Activated CD4-positive, CD25-positive, alpha-beta regulatory T cell treated with anti-CD3 and anti-CD28 coated beads, Interleukin-2, amount 50 U/mL, for 72 hours (primary cell): ENCODE measurements at places on chromosomes 3 and 15.

- no peak for DNase-seq
Observed at GRCh38 chr15:39890621-39891020, 29.4 kb downstream of the GPR176 start.

DNA sequence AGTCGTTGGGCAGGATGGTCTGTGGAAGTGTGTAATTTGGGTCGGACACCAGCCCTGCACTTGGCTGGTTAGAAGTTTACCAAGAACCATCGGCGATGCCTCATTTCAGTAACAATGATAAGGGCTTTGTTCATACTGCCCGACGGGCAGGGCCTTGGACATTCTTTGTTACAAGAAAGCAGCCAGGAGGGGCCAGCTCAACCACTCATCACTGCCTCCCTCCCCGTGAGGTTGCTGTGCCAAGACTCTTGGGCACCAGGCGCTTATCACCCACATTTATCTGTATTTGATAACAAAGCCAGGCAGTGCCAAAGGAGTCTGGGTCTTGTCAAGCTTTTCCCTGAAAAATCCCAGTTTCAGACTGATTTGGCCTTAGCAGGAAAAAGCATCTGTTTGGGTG lies 235.0 kb downstream of the ADAMTS17 start:
- no peak for DNase-seq

DNA sequence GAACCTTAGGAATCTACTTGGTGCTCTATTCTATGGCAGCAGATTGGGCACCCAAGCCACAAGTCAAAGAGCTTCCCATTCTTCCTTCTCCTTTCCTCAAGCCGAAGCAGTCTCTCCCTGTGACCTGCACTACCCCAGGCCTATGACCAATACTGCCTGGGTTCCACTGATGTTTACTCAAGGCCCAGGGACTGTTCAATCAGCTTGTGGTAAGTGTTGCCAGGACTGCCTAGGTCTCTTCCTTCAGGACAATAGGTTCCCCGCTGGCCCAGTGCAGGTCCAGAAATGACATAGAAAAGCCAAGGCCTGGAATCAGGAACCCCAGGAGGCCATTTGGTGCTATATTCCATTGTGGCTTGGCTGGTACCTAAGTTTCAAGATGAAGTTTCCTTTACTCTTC lies 397.9 kb downstream of the ZIC4 start:
- DNase-seq = no peak

GRCh38 chr3:174651951-174652350 lies 207.2 kb upstream of the NAALADL2 start:
- no peak for DNase-seq

DNA sequence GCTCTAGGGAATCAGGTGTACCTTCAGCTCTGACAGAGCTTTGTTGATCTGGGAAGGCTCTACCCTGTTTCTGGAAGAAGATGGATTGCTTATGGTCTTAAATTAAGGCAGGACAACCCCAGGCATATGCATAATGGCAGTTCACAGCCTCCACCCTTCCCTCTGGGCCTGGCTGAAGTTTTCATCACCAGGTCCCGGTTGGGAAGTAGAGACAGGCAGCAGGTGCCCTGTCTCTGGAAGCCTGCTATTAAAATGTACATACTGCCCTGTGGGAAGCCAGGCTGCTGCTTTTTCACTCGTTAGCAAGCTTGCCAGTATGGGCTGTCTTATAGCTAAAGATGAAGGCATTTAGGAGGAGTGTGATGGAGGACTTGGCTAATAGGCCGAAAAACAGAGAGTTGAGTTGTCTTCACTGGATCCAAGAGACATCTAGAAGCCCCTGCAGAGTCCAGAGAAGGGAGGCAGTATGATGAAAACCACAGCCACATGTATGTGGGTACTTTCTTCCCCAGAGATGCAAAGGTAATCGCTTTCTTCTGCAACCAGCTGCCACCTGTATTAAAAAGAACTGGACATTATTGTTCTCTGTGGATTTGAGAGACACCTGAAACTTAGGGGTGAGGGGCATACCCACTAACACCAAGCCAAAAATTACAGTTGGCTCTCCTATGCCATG lies 34.4 kb downstream of the ABHD2 start:
- no peak for DNase-seq

DNA sequence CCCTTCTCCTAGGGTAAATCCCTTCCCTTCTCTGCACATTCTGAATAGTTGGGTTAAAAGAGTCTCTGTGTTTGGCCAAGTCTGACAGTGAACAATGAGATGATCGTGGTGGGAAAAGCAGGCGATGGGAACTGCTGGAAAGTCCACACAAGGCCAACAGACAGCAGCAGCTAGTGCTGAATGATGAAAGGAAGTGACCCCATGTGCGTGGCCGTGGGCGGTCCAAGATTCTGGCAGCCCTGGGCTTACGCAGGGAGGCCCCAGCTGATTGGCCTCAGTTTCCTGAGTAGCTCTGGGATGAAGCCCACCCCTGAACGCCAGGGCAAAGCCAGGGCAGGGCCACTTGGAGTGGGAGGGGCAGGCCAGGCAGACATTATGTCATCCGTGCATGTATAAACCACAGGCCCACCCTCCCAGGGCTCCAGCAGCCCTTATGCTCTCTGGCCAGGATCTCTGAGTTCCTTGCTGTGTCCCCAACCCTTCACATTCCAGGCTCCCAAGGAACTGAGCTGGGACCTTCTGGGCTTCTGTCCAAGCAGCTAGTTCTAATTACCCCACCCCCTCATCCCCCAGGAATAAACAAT lies 57.8 kb downstream of the CDC25A start:
- no peak for DNase-seq

DNA sequence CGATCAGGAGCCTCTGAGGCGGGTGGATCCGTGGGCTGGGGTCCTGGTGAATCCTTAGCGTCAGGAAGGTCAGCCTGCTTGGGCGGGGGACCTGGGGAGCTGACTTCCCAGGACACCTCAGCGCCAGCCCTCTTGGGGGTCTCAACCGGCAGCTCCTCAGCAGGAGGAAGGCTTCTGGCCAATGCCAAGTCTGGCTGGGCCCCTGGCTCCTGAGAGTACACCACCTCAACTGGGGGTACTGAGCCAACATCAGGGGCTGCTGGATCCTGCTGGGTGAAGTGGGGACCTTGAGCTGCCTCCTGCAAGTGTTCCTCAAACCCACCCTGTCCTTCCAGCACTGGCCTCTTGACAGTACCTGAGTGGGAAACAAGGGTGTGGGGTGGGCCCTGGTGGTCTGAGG lies 3.1 kb downstream of the PRRT3 start:
- DNase-seq = no peak

- DNase-seq = no peak
Observed at GRCh38 chr15:92886042-92886537, 14.0 kb upstream of the CHD2 start.

DNA sequence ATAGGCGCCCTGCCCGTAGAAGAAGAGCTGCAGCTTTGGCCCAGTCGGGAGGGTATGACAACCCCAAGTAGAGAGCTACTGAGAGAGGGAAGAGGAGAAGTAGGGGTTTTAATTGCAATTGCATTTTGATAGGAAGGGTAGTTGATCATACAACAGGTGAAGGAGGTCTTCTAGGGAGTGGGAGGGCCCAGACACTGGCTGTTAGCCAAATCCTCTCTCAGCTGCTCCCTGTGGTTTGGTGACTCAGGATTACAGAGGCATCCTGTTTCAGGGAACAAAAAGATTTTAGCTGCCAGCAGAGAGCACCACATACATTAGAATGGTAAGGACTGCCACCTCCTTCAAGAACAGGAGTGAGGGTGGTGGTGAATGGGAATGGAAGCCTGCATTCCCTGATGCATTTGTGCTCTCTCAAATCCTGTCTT lies 408.9 kb upstream of the THBS1 start:
- DNase-seq = no peak

- DNase-seq = no peak
Observed at GRCh38 chr3:40765884-40766283, 241.1 kb downstream of the ZNF621 start.

DNA sequence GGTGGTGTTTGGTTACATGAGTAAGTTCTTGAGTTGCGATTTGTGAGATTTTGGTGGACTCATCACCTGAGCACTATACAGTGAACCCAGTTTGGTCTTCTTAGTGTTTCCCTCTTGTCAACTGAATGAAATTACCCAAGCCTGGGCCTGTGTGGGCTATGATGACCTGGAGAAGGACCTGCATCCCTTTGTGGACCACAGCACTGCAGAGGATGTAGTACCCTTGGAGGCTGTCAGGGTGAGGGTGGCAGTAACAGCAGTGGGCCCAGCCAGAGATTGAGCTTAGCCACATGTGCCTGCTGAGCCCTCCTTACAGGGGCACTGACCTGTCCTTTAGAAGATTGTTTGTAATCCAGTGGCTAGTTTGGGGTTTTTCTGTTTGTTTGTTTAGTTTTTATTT lies 250.1 kb upstream of the TRIM42 start:
- DNase-seq = no peak

- peak; percentile 81 for DNase-seq
Observed at GRCh38 chr15:90101969-90102890, at the start of gene IDH2. IDH2 (minus strand) TSS chr15:90102468; CDS start chr15:90102390, 78 bp downstream.

- DNase-seq = no peak
Observed at GRCh38 chr3:66302288-66302687, 81.5 kb downstream of the SLC25A26 start.

GRCh38 chr15:73908030-73908821 lies 18.0 kb upstream of the LOXL1 start:
- DNase-seq = peak; percentile 82

- DNase-seq = no peak
Observed at GRCh38 chr3:48695393-48695753, 9.7 kb upstream of the NCKIPSD start.

DNA sequence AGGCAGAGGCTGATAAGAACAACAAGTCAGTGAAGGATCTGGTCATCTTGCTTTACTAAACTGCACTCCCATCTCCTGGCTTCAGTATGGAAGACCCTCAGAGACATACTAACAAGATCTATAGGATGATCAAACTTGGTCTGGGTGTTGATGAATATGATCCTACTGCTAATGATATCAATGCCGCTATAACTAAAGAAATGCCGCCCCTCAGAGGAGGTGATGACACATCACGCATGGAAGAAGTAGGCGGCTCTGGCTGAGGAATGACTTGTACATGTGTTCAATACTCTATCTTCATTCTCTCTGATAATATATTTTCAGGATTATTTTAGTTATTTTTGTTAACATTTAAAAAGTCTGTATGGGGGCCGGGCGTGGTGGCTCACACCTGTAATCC lies 17.5 kb upstream of the EIF2B5 start:
- DNase-seq = no peak

GRCh38 chr3:51921081-51921578 lies 18.0 kb upstream of the IQCF1 start:
- DNase-seq = no peak

GRCh38 chr3:18027161-18027939 lies 284.9 kb upstream of the TBC1D5 start:
- DNase-seq = no peak

- DNase-seq = no peak
Observed at GRCh38 chr15:99474909-99475753, 90.7 kb upstream of the MEF2A start.

DNA sequence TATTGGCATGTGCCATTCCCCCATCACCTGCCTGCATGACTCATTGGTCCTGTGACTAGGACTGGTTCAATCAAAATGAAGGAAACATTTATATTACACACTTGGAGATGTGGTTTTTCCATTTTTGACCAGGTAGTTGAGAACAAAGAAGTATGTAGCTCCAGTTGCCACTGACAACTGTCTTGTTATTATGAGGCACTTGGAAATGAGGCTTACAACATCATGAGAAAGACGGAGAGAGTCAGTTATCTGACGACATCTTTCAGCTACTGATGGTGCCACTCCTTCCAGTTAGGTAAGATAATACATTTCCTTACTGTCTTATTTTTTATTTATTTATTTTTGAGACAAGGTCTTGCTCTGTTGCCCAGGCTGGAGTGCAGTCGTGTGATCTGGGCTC lies 21.8 kb upstream of the PROK2 start:
- no peak for DNase-seq

DNA sequence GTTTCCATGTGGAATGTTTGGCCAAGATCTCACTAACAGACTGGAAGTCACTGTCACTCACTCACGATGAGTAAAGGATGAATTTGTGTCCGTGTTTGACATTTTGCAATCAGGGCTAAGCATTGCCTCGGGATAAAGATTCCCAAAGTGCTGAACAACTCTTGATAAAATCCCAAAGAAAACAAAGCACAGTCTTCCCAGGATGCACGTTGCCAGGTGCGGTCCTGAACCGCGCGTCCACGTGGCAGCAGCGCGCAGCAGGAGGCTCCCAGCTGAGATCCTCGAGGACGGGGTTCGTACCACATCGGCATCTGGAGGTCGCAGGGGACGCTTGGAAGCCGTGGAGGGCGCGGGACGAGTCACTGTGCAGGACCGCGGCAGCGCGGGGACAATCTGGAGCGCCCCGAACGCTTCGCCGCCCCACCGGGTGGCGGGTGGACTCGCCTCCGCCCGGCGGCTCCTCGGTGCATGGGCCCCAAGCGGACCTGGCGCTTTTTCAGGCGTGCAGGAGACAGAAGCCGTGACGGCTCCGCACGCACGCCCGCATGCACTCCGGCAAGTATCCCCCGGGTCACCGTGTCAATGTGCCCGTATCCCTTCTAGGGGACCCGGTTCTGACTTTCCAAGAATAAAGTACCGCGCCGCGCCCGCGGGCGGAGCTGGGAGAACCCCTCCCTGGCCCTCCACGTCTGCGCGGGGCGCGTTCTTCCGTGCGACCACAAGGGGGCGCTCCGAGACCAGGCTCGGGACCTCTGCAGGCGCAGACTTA lies 17.7 kb downstream of the CPN2 start:
- DNase-seq = peak; percentile 94

GRCh38 chr15:83764201-83764838 lies 110.4 kb downstream of the ADAMTSL3 start:
- no peak for DNase-seq

- no peak for DNase-seq
Observed at GRCh38 chr3:11168881-11169805, 14.8 kb downstream of the HRH1 start.

DNA sequence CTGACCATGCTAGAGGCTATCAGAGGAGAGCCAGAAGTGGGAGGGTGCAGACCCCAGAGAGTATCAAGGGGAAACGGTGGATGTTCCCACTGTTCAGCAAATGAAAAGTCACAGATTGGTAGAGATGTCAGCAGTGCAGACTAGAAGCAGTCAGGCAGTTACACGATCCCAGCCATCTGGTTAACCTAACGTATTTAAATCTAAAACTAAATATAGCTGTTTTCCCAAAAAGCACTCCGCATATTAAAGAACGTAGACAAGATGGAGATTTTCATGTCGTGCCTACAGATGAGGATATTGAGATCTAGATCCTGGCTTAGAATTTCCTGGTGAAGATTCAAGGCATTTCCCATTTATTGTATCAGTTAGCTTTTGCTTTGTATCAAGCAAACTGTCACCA lies 25.2 kb downstream of the PXYLP1 start:
- no peak for DNase-seq

- no peak for DNase-seq
Observed at GRCh38 chr3:179045719-179046402, 25.7 kb downstream of the ZMAT3 start.

- DNase-seq = no peak
Observed at GRCh38 chr3:44334326-44334725, 4.2 kb upstream of the TCAIM start.

- peak; percentile 57 for DNase-seq
Observed at GRCh38 chr15:41934843-41935242, 37.5 kb downstream of the EHD4 start.

DNA sequence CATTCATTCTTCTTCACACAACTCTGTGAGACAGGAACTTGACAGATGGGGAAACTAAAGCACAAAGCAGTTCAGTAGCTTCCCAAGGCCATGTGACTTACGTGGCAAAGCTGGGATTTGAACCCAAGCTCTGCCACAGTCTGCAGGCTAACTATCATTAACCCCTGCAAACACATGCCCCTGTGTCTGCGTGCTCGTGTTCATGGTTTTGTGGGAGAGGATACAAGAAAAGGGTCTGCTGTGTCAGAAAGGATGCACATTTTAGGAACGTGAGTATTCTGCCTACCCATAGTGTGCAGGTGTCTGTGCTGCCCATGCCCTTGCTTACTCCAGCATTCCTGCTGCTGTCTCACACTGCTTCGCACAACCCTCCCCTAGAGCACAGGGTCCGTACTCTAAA lies 137.0 kb downstream of the CHDH start:
- no peak for DNase-seq
